ENCODE measurements at places on chromosomes 2 and 18. TPM values are rescaled to one million over a fixed set of nuclear protein-coding genes. Genes with fewer than 3 reads are reported as not detected.

DNA sequence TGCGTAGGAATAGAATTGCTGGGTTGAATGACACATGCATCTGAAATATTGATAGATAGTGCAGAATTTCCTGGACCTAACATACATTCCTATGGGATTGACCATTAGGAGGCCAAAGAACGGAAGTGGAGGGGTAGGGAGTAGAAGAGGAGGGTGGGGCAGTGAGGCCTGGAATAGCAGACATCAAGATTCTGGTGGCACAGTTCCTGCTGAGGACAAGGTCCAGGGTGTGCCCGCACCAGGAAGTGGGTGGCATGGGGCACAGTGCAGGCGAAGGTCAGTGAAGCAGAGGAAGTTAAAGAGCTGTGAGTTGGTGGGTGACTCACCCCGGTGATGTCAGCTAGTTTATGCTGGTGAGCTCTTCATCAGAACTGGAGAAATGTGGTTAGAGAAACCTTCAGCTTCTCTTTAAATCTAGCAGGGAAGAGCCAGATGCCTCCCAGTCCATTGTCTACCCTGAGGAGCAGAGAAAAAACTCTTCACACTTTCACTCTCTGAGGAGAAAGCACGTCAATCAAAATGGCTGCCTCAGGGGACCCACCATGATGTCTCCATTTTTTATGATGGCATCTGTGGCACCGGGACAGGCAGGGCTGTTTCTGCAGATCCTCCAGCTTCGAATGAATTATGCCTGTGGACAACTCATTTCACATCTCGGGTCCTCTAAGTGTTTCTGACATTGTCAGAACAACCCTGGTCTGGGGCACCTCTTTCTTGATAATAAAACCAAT lies 55.9 kb upstream of the CTLA4 start:
- DNase-seq, result peak; percentile 90

GRCh38 chr2:111944531-111945210 lies 46.3 kb downstream of the MERTK start:
- DNase-seq, result no peak

DNA sequence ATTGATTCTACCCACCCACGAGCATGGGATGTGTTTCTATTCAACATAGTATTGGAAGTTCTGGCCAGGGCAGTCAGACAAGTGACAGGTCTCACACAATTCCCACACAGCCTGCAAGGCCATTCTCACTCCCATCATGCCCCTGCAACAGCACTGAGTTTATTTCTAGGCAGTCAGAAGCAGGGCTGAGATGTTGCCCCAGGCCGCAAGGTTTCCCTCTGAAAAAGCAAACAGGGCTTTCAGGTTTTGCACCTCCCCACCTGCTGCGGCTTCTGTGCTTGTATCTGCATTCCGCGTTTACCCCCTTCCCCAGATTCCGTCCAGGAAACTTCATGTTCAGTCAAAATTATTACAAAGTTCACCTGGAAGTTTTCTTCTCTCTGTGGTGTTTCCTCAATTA lies 9.4 kb upstream of the TACR1 start:
- DNase-seq, result no peak

DNA sequence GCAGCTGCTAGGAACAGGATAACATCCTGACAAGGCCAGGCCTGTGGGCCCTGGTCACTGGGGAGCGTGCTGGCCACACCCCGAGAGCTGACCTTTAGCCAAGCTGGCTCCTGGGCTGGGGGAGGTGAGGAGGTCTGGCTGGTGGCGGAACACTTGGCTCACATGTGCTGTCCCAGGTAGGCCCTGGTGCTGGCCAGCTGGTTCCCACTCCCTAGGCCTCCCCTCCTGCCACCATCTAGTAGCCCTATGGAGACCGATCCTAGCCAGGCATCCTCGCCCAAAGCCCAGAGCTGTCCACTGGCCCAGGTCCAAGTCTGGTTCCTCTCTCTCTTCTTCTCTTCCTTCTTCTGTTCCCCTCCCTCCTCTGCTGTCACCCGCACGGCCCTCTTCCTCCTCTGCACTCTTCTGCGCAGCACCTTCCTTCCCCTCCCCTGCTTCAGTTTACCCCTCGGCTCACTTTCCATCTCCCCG lies 52.4 kb downstream of the TNS1 start:
- DNase-seq, result no peak

SH3RF3 gene
- polyA plus RNA-seq, result 0.20 TPM

DNA sequence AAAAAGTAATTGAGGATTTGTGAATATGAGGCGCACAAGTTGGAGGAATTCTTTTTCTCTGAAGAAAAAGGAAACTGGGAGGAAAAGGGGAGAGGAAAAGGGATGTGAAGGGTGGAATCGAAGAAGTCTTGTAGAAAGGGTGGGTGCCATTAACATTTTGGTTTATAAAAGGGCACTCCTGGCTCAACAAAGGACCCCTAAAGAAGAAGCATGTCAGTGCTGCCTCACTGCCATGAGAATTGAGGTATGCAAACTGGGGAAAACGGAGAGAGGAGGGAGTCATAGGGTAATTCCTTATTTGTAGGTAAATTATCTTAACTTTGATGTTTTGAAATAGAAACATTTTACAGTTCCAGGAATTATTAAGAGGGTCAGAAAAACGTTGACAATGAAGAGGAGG lies 207.2 kb downstream of the NAPG start:
- no peak for DNase-seq

DNA sequence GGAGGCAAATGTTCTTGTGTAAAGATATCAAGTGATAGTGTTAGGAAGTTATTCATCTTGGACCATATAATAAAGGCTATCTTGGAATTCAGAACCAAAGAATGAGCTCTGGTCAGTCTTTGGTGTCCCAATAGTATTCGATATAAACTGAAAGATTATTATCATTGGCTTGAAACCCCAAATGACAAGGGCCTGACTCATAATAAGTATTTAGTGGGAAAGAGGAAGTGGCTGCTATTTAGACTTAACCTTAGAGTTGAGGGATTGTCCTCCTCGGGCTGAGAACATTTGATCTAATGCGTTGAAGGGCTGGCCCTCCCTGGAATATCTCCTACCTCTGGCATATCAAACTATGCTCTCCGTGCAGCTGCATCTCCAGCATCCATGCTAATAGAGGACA lies 67.5 kb downstream of the CDH20 start:
- DNase-seq, result peak; percentile 21

Measured in mammary epithelial cell (primary cell).